ENCODE measurements at places on chromosomes 7 and 10.

- DNase-seq: peak; percentile 43
Observed at GRCh38 chr7:151724920-151725584, 151.9 kb downstream of the PRKAG2 start.

DNA sequence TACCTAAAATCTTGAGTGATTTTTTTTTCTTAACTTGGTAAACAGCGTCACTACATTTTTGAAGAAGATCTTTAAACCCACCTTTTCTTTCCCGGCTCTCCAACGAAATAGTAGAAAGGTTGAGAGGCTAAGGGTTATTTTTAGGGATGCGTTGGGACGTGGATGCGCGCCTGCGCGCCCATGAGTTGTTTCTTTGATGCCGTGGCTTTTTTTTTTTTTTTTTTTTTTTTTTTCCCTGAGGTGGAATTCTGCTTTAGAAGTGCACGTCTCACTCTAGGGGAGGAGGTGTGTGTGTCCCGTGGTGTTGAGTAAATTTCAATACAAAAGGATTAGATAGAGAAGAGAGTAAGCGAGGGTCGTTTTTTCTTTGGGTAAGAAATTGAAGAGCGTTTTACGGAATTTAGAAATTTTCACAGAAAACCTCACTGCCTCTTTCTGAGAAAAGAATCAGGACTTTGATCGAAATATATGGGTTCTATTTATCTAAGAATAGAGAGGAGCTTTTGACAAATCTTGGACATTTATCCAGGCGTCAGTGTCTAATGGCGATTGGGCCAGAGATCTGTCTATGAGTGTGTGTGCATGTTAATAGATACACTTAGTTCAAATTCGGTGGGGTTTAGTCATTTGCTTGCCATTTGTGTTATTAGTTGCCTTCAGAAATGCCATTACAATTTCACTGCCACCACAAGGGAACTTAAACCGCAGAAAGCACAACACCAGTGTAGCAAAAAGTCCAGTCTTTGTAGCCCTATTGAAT is 1.2 kb upstream of the SP8 start:
- DNase-seq: no peak

DNA sequence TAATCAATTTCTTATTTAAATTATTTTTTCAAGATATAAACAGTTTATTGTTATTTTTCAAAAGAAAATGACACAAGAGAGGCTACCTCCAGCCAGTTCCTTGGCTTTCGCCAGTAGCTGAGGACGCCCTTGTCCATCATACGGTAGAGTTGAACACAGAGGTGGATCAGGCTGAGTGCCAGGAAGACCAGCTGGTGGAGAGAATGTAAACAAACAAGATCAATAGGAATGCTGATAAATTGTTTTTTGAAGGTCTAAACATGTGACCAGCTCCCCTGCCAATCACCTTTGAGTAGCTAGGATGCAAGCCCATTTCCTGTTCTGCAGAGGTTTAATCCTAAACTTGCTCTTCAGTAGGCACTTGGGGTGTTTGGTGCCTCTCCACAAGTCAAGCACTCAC is 138.9 kb downstream of the PKD1L1 start:
- no peak for DNase-seq

DNA sequence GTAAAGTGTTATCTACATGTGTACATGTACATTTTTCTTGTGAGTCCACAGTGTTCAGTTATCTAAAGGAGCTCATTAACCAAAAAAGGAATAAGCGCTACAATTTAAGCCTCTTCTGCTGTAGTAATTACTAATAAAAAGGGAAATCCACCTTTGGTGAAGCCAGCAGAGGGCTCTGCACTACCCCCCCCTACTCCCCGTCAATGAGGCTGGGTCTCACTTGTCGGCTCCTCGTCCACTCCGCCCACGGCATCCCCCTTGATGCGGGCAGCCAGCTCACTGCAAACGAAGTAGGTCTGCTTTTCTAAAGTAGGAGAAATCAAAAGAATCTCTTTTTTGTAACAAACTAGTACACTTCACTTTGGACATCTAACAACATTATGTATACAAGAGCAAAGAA is 4.7 kb upstream of the WASHC2A start:
- DNase-seq: peak; percentile 10

GRCh38 chr7:22219739-22220493 is 137.0 kb downstream of the RAPGEF5 start:
- no peak for DNase-seq

DNA sequence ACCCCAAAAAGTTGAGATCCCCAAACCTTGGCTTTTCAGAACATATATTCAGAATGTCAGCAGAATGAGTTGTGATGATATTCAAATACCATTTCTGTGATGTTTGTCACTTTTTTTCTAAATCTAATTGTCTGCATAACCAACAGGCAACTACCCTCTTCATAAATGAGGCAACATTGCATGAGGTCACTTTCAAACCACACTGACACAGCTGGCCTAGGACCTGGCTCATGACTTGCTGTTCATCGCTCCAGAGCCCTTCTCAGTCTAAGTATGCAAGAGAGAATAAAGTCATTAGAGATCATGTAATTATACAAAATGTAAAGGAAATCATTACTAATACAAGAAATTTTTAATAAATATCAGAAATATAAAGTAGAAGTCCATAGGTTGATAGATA is 681.9 kb downstream of the GRM8 start:
- DNase-seq: no peak

- DNase-seq: no peak
Observed at GRCh38 chr7:107069457-107069856, 25.0 kb downstream of the PRKAR2B start.

DNA sequence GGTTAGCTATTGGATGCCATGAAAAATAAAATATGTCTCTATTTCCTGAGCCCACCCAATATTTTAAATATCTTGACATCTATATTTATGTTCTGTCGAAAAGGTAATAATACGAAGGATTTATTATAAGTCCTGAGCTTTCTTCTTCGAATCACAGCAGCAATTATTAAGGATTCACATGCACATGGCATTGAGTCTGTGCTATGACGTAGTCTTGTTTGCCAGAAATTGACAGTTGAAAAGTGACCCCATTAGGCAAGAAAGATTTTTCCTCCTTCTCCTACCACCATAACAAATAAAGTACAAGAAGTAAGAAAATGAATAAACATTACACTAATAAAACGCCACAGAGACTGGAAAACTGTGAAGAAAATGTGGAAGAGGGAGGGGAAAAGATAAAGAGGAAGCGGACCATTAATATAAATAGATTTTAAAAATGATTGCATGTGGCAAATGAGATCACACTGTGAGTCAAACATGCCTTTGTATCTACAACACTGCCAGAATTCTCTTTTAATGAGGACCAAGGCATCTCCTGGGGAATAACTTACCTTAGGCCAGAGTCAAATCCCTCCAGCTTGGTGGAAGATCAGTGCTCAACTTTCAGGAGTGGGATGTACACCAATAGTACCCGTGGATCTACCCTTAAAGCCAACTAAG is 21.6 kb downstream of the FZD1 start:
- DNase-seq: no peak

GRCh38 chr10:83908506-83908905 is 230.8 kb upstream of the GHITM start:
- DNase-seq: no peak

DNA sequence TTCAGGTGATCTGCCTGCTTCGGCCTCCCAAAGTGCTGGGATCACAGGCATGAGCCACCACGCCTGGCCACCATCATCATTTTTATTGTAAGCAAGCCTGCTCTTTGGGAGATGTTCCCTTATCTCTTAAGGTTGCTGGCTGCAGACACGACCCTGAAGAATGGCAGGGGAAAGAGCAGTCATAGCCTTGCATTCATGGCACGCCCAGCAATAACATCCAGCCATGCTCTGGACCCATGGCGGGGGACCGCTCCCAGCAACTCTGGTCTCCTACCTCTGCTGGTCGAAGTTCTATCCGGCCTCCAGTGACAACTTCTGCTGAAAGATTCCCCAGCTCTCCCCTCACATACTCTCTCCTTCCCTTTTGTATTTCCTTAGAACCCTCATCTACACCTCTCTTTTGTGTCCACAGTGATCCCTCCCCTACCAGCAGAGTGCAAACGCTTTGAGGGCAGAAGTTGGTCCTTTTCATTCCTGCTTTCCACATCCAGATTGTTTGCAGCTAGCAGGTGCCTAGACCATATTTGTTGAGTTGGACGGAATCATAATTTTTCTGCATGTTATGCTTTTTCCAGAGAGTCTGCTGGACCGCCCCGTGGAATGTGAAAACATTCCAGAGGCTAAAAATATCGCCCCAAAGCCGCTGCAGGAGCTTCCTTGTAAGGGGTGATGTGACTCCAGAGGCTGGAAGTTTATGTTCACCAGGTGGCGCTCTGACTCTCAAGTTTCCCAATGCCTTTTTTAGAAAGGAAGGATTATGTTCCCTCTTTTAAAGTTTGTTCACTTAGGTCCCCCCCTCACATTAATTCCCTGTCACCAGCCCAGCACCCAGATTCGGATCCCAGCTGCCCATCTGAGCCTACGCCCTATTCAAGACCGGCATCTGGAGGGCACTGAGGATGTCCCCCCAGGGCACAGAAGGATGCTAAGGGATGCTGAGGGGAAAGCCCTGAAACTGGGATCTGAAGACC is 4.3 kb upstream of the MARVELD1 start:
- peak; percentile 94 for DNase-seq

DNA sequence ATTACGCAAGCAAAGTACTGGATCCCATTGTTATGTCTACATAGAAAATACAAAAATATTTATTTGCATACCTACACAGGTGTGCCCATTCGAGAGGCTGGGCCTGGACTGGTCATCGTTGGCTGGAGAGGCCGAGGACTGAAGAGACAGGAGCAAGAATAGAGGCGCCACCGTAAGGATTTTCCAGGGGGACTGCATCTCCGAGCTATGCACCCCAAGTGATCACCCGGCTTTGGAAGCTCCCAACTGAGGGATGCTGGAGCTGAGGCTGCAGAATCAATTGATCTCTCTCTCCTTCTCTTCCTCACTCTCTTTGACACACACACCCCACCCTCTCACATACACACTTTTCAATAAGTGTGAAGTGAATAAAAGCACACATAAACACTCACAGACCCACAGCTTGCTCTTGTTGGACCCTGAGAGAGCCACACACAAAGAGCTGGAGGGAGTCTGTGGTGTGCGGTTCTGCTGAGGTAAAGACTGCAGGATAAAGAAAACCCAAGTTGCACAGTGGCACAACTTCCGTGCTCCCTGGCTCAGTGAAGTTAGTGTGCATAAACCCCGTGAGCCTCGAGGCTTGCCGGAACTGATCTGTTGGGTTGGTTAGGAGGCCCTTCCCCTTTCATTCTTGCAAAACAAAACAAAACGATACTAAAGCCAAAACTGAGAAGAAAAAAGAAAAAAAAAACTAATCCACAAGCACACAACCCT is at the start of gene AOAH:
AOAH (minus strand) TSS at position 544 of the 714 bp plus-strand sequence; CDS start at position 198, 346 bp downstream.
- no peak for DNase-seq

GRCh38 chr10:47350671-47351640 is 2.8 kb downstream of the RBP3 start:
- peak; percentile 44 for DNase-seq

- no peak for DNase-seq
Observed at GRCh38 chr7:33836797-33837355, 68.5 kb upstream of the BMPER start.

- DNase-seq: peak; percentile 88
Observed at GRCh38 chr7:44796034-44796503, 412 bp upstream of the PPIA start.

GRCh38 chr7:30702200-30702599 is 19.9 kb upstream of the CRHR2 start:
- no peak for DNase-seq

- DNase-seq: no peak
Observed at GRCh38 chr10:54985732-54986131, 184.7 kb upstream of the PCDH15 start.

- no peak for DNase-seq
Observed at GRCh38 chr7:144991041-144991440, 155.2 kb upstream of the TPK1 start.

GRCh38 chr10:86047588-86047987 is 319.0 kb downstream of the GRID1 start:
- no peak for DNase-seq

- no peak for DNase-seq
Observed at GRCh38 chr7:152504367-152504766, 68.6 kb upstream of the KMT2C start.

DNA sequence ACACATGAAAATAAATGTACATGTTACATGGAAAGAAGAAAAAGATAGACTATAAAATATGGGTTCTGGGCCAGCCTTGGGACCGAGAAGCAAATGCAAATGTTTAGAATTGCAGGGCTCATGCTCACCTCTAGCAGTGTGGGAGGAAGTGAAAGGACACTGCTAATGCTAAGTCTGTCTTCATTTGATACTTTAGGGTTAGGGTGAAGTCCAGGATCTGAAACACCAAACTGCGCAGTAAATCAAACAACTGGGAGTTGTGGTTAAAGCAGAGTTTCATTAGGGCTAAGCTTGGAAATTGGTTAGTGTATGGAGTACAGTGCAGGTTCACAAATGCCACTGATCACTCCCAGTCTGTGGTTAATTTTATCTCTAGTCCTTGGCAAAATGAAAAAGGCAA is 73.2 kb upstream of the PDK4 start:
- DNase-seq: no peak

GRCh38 chr10:121285406-121286196 is 312.6 kb downstream of the FGFR2 start:
- DNase-seq: no peak

DNA sequence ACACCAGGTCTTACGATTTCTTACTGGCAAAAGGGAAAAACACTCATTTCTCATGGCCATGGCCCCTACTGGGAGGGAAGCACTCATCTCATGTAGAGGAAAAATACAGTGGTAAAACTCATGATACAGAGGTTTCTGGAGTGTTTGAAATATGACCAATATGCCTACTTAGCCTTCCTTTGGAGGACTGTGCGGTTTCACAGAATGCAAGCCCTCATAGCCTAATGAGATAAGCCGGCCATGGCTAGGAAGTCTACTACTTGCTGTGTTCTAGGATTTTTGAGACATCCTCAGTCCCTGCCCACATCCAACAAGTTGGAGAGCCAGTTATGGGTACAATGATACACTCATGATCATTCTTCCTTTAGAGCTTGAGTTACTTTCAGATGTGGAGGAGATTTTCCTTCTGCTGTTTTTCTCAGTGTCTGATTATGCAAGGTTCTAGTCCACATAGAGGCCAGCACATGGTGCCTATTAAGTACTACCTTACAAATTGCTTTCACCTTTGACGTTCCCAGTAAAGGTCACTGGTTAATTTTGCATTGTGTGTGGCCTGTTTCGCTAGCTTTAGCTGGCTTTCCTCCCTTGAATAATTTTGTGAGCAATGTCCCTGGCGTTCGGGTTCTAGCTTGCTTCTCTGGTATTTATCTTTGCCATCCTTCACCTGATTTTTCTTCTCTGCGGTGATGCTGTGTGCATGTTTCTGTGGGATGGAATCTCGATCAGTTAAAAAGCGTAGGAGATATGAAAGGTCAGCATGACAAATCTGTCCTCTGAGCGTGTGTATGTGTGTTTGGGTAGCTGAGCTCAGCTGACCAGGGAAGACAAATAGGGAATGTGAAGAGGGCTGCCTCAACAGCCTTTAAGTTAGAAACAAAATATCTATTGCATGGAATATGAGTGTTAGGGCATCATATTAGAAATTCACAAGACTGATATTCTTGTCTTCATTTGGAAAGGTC is 295.4 kb downstream of the LRMDA start:
- DNase-seq: no peak

Data from osteoblast (primary cell).